GM04504 (cell line): ENCODE measurements at places on chromosomes 5 and 9.

GRCh38 chr9:89353989-89354388, 35.7 kb downstream of the SECISBP2 start:
- DNase-seq, result no peak

DNA sequence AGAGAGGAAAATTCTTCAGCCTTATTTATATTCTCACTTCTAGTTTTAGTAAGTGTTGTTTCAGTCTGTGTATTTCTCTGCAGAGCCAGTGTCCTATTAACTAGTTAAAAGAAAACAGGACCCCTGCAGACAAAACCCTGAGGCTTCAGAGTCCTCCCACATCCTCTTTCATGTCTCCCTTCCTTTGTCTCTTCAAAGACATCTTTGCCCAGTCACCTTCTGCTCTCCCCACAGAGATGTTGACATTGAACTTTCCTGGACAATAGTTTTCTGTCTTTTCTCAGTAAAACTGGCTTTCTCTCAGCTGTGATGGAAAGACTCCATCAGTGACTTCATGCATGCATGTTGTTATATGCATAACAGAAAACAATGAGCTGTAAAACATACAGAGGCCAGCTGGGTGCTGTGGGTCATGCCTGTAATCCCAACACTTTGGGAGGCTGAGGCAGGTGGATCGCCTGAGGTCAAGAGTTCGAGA, 20.2 kb downstream of the GRAMD2B start:
- DNase-seq, result no peak

- DNase-seq, result no peak
These were observed 492.4 kb upstream of the KLF4 start for GRCh38 chr9:107982001-107982400.

- DNase-seq, result no peak
These were observed 60.1 kb upstream of the TGFBR1 start for GRCh38 chr9:99044827-99045226.

- DNase-seq, result no peak
These were observed 365.7 kb downstream of the OSTF1 start for GRCh38 chr9:75454043-75454442.

DNA sequence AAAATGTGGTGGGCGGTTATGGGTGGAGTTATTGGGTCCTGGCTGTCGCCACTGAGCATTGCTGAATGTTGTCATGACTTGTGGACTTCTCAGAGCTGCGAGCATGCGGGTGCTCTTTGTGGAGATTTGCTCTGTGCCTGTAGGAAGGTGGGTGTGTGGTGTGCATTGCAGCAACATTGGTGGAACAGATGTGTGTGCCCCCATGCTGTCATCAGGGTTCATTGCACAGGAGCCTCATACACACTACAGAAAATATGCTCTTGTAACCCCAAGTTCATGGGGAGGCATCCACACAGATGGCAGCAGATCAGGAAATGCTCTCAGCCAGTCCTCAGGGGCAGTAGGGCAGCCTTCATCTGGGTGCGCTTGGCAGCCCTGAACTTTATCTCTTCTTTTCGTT, 55.9 kb upstream of the PHF2 start:
- DNase-seq, result no peak

- no peak for DNase-seq
These were observed 34.8 kb downstream of the ACOT12 start for GRCh38 chr5:81359108-81359507.

DNA sequence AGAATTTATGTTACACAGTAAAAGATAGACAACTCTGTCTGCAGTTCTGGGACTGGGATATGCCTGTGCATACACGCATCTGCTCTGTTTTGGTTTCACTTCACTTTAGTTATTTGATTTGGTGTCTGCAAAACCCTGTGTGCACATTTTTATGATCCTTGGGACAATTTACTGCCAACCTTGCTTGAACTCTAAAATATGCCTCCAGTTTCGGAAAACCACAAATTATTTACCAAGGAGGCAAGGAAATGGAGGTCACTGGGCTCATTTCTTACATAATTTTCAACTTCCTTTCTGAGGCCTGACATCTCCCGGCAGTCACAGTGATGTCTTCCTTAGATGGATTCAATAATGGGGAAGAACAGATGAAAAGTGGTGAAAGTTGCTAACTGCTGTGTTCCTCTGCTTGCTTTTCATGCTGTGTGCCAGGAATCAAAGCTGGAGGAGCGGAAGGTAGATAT, 61.2 kb upstream of the TAF11L2 start:
- peak; percentile 35 for DNase-seq

- no peak for DNase-seq
These were observed 6.2 kb downstream of the ADAMTSL2 start for GRCh38 chr9:133540698-133541025.
